Peyer's patch (tissue), 4 donors: ENCODE measurements at places on chromosomes 1 and 21. TPM values are rescaled to one million over a fixed set of nuclear protein-coding genes. Genes with fewer than 3 reads are reported as not detected.
A peak's percentile ranks its signal among the peaks of the same experiment; 100 is the strongest.

The RASSF5 gene
- 12.5 TPM for total RNA-seq

- H3K4me3 ChIP-seq: no peak overlapping the region
- H3K27me3 ChIP-seq: no peaks in the 10 kb centered on the region
- no peak overlapping the region for H3K27ac ChIP-seq
- no peaks in the 10 kb centered on the region for H3K36me3 ChIP-seq
- no peak for DNase-seq
These were observed 37.8 kb downstream of the SETD4 start for GRCh38 chr21:36022427-36023091.

- DNase-seq: peak; percentile 45
- H3K27me3 ChIP-seq: no peaks in the 10 kb centered on the region
- no peaks in the 10 kb centered on the region for H3K4me1 ChIP-seq
These were observed 16.9 kb downstream of the GPR157 start for GRCh38 chr1:9111957-9112356.

GRCh38 chr1:64295136-64295535 lies 91.7 kb downstream of the UBE2U start:
- H3K27me3 ChIP-seq: no peaks in the 10 kb centered on the region
- DNase-seq: no peak
- H3K4me3 ChIP-seq: no peak overlapping the region
- no peaks in the 10 kb centered on the region for H3K36me3 ChIP-seq
- no peaks in the 10 kb centered on the region for H3K4me1 ChIP-seq

- H3K4me3 ChIP-seq: no peak overlapping the region
- H3K27ac ChIP-seq: no peak overlapping the region
- no peaks in the 10 kb centered on the region for H3K36me3 ChIP-seq
- DNase-seq: no peak
- H3K27me3 ChIP-seq: no peaks in the 10 kb centered on the region
These were observed 18.1 kb upstream of the SNX27 start for GRCh38 chr1:151593730-151594129.

DNA sequence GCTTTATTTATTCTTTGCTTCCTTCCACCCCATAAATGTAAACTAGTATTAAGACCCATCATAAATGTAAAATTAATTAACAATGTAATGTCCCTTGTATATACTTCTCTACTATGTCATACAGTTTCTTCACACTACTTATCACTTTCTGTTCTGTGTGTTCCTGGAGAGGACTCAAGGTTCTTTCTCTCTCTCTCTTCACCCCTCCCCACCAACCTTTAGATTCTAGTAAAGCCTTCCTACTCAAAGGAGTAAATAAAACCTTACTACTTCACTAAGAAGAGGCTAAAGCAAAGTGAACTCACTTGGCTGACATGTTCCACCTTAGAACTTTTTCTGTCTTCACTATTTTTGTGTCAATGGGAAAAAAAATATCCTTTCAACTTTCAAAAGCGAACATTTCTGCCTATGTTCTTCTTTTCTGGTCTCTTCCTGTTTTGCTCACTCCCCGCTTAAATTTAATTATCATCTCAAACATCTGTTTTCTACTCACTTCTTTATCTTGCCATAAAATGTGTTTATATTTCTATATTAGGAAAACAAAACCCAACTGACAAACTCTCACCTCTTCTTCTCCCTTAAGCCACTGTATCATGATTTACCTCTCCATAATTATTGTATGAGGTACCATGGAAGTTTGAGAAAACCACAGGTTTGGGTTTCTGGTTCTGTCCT lies 260.3 kb downstream of the DPYD start:
- H3K27me3 ChIP-seq: no peaks in the 10 kb centered on the region
- no peaks in the 10 kb centered on the region for H3K4me1 ChIP-seq
- no peak overlapping the region for H3K27ac ChIP-seq
- no peak for DNase-seq

GRCh38 chr21:42892582-42892930 lies 553 bp upstream of the NDUFV3 start:
- no peaks in the 10 kb centered on the region for H3K27me3 ChIP-seq
- peak overlapping the region; percentile 92 for H3K27ac ChIP-seq
- DNase-seq: no peak
- H3K36me3 ChIP-seq: no peaks in the 10 kb centered on the region
- no peaks in the 10 kb centered on the region for H3K4me1 ChIP-seq

The DCST1 gene
- total RNA-seq: not detected

- H3K4me3 ChIP-seq: no peak overlapping the region
- no peak for DNase-seq
- H3K36me3 ChIP-seq: no peaks in the 10 kb centered on the region
- no peak overlapping the region for H3K27ac ChIP-seq
These were observed 59.7 kb upstream of the CD34 start for GRCh38 chr1:207970329-207971233.

- H3K36me3 ChIP-seq: no peaks in the 10 kb centered on the region
- no peak overlapping the region for H3K4me3 ChIP-seq
- no peak for DNase-seq
- H3K27me3 ChIP-seq: no peaks in the 10 kb centered on the region
- no peak overlapping the region for H3K27ac ChIP-seq
These were observed 154.3 kb upstream of the COL6A1 start for GRCh38 chr21:45827302-45827692.

DNA sequence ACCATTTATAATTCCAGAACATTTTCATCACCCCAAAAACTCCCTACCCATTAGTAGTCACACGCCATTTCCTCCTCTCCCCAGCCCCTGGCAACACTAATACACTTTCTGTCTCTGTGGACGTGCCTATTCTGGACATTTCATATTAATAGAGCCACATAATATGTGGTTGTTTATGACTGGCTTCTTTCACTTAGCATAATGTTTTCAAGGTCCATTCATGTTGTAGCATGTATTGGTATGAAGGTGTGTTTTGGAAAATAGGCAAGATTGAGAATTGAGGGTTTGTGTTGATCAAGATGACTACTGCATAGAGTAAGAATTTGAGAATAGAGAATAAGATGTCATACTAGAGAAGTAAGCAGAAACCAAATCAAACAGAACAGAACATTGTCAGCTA lies 67.5 kb downstream of the ZFYVE9 start:
- no peak overlapping the region for H3K4me3 ChIP-seq
- no peaks in the 10 kb centered on the region for H3K4me1 ChIP-seq
- no peak overlapping the region for H3K27ac ChIP-seq
- H3K36me3 ChIP-seq: no peaks in the 10 kb centered on the region

DNA sequence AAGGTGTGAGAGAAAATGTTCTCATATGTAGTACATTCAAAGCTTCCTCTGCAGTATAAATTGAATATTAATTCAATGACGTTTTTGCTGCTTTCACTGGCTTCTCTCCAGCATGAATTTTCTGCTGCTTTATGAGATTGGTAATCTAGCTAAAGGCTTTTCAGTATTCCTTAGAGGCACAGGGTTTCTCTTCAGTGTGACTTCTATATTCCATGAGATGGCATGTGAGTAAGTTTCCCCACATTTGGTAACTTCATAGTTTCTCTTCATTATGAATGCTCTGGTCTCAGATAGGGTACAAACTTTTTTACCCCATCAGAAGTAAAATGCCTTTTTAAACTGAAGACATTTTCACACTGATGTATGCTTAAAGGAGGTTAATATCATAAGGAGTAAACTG lies 10.4 kb upstream of the KLF18 start:
- H3K27ac ChIP-seq: no peak overlapping the region
- DNase-seq: no peak
- H3K36me3 ChIP-seq: no peaks in the 10 kb centered on the region
- no peaks in the 10 kb centered on the region for H3K4me1 ChIP-seq
- no peak overlapping the region for H3K4me3 ChIP-seq

DNA sequence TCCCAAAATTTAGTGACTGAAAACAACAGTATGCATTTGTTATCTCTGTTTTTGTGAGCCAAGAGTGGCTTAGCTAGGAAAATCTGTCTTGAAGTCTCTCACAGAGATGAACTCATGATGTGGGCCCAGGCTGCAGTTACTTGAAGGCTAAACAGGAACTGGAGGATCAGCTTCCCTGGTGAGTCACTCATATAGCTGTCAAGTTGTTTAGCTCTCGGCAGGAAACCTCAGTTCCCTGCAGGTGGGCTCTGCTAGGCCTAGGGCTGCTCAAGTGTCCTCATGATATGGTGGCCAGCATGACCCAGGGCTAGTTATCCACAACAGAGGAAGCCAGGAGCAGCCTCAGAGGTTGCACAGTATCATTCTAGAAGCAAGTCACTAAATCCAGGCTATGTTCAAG lies 30.2 kb upstream of the DDX59 start:
- H3K4me1 ChIP-seq: no peaks in the 10 kb centered on the region
- H3K27ac ChIP-seq: no peak overlapping the region
- no peak overlapping the region for H3K4me3 ChIP-seq
- DNase-seq: no peak
- no peaks in the 10 kb centered on the region for H3K27me3 ChIP-seq

The ENAH gene
- total RNA-seq: 7.6 TPM

GRCh38 chr1:153292185-153292584 lies 20.6 kb downstream of the PGLYRP3 start:
- no peaks in the 10 kb centered on the region for H3K4me1 ChIP-seq
- H3K27me3 ChIP-seq: no peaks in the 10 kb centered on the region
- DNase-seq: no peak
- no peak overlapping the region for H3K27ac ChIP-seq
- H3K4me3 ChIP-seq: no peak overlapping the region

DNA sequence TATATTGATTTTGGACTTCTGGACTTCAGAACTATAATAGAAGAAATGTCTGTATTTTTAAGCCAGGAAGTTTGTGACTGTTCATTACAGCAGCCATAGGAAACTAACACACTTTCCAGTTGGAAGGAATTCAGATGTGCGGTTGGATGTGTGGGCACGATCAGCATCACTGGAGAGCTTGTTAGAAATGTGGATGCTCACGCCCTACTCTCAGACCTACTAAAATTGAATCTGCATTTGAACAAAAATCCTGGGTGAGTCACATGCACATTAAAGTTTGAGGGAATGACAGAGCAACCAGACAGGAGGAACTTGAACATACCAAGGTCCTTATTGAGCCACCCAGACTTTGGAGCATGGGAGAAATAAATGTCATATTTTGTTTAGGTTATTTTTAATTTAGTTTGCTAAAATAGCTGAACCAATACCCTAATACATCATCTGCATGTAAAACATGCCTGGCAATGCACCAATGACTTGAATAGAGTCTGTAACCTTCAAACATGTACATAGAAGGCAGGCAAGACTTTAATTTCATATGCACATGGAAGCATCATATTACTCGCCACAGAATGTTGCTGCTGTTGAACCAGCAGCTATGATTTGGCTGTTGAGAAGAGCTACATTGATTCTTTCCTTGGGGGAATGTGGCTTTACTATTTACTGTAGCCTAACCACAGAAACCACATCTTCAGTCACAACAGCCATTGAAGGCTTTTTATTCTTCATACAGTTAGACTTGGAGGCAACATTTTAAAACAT lies 346.2 kb downstream of the BARHL2 start:
- no peaks in the 10 kb centered on the region for H3K36me3 ChIP-seq
- no peak overlapping the region for H3K4me3 ChIP-seq
- H3K4me1 ChIP-seq: no peaks in the 10 kb centered on the region

- no peaks in the 10 kb centered on the region for H3K36me3 ChIP-seq
- H3K27ac ChIP-seq: no peak overlapping the region
- peaks cover 17% of the 10 kb centered on the region for H3K4me1 ChIP-seq
- no peak overlapping the region for H3K4me3 ChIP-seq
- DNase-seq: no peak
These were observed 4.2 kb downstream of the HTR6 start for GRCh38 chr1:19668888-19669287.

GRCh38 chr1:80837066-80837465 lies 963.7 kb upstream of the ADGRL2 start:
- no peak overlapping the region for H3K4me3 ChIP-seq
- DNase-seq: no peak
- no peaks in the 10 kb centered on the region for H3K27me3 ChIP-seq
- H3K4me1 ChIP-seq: no peaks in the 10 kb centered on the region

The ARHGAP30 gene
- 5.1 TPM for total RNA-seq

DNA sequence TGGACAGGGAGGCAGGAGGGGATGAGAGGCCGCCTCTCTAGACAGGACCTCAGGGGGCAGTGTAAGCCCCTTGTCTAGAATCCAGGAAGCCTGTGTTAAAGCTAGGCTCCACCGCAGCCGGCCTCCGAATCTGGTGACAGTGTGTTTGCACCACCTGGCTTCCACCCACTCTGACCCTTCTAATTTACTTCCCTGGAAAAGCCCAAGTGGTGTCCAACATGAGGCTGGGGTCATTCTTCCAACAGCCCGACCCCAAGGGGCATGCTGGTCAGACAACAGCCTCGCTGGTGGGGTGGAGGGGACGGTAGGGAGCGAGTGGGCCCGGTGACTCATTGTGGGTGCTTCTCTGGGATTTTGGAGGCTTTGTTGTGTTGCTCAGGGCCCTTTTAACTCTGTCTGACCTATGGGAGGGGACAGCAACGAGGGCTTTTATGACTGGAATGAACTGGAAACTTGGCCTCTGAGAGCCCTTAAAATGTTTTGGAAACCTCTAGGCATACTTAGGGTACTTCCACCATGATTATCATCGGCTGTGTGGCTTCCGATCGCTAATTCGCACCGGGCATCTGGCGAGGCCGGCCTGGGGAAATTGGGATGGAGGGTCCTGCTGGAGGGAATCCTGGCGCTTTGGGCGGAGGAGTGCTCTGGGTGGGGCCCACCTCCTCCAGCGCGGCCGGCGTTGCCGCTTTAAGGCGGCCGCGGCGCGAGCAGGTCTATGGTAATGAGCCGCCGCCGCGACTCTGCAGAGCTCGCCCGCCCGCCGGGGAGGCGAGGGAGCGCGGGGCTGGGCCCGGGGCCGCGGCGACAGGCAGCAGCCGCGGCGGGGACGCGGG lies at the start of gene CELSR2:
TSS of gene CELSR2 (plus strand) at position 743 of the 833 bp plus-strand sequence. CDS start 541 bp downstream, outside the sequence.
- H3K4me3 ChIP-seq: peak within 1 kb of the TSS; percentile 67
- no peaks in the 10 kb centered on the region for H3K36me3 ChIP-seq
- no peaks in the 10 kb centered on the region for H3K4me1 ChIP-seq
- DNase-seq: peak; percentile 52
- no peaks in the 10 kb centered on the region for H3K27me3 ChIP-seq
